ENCODE measurements at places on chromosomes 3 and 15.

DNA sequence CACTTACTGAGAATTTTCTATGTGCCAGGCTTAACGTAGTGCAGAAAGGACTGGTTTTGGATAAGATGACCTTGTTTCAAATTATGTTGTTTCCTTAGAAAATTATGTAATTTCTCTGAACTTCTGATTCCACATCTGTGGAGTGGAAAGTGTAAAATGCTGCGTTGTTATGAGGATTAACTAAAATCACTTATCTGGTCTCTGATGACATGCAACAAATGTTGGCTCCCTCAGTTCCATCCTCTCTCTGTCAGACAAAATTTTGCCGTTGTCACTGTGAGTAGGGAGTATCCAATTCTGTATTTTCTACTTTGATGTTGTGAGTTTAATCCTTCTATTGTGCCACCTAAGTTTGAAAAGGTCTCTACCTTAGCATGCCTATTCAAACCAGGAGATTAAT, 175.5 kb downstream of the KCNMB2 start:
- no peak for DNase-seq

GRCh38 chr3:128011140-128011539, 41.1 kb upstream of the SEC61A1 start:
- DNase-seq = peak; percentile 60

DNA sequence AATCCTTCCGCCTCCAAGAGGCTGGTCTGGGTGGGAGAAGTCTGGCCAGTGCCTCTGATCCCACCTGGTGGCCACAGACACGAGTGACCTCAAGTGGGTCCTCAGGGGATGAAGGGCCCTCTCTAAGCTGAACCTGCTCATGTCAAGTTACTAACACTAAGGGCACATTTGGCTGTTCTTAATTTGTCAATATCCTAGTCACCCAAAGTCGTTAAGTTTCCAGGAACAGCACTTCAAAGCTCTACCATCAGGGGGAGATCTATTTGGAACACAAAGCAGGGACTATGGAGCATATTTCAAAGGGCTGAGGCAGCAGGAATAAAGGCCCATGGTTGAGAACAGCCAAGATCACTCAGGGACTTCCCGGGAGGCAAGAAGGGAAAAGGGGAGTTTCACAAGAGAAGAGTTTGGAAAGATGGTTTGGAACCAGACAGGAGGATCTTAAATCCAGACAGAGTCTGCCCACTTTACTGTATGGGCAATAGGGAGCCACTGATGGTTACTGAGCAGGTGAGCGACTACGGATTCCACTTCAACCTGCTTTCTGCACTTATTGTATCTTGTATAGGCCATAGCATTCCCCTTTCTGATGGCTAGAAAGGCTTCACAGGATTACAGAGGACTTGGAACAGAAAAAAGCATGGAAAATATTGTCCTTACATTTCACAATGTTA, 13.7 kb downstream of the OXTR start:
- no peak for DNase-seq

GRCh38 chr3:53168175-53168923, 7.3 kb downstream of the PRKCD start:
- DNase-seq = peak; percentile 7

DNA sequence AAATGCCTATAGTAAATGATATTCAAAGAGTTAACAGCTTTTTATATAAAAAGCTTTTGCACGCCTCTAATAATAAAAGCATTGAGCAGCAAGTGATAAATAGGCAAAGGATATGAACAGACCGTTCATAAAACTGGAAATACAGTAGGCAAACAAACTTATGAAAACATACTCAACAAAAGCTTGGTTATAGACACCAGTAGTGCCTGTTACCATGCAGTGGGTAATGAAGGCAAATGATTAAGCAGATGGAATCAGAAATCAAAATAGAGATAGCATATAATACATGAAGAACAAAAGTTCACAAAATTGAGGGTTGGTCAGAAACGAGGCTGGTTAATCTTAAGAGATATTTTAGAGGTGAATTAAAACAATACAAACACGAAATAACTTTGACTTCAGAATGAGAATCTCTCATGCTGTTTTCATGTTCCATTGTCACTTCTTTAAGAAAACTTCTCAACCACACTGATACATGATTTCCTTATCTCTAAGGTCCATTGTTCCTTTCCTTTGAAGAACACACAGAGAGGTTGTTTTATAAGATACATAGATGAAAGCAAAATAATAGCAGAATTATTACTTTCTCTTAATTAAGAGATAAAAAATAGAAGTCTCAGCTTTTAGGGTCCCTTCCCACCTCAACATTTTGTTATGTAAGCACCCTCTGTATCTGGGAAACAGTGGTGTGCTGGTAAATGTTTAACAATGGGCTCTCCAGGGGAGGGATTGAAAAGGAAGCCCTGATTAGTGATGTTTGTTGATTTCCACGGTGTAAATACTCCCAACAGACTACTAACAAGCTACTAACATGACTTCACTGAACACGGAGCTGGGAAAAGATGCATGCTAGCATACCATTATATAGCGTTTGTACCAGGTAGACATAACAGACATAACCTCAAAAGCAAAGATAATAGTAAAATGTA, 12.6 kb downstream of the RASGRP1 start:
- no peak for DNase-seq

GRCh38 chr3:128556907-128557306, 63.9 kb upstream of the GATA2 start:
- no peak for DNase-seq

DNA sequence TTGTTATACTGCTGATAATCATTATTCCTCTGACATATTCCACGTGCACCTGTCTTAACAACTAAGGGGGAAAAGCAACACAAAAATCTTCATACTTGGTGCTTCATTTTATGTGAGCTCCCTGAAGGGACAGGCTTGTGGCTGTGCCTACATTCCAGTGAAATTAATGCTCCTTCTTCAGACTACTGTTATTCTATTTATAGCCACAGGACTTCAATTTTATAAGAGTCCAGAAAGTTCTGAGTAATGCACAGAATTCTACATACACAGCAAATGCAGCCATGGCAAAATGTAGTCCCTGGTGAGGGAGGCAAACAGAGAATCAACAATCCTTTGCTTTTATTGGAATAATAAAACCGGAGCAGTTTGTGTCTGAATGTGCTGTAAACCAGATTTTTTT, 417.1 kb downstream of the RBMS3 start:
- no peak for DNase-seq

GRCh38 chr15:63892794-63893441, 59.2 kb upstream of the HERC1 start:
- DNase-seq = no peak

DNA sequence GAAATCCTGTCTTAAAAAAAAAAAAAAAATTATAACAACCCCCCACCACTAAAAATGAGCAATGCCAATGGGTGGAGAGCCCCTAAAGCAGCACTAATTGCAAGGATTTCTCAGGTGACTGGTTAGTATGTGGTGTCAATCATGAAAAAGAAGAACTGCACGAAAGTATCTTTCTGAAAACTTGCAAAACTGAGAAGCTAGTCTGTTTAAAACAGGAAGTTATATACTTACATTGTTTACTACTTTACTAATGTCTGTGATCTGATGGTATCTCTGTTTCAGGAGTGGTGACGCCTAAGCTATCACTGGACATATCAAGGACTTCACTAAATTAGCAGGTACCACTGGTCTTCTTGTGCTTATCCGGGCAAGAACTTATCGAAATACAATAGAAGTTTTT, at the start of gene CCR3:
Gene CCR3, plus strand, starts transcription at position 341 of the 400 bp plus-strand sequence. CDS start 22,699 bp downstream, outside the sequence.
- no peak for DNase-seq

- DNase-seq = no peak
Measured at GRCh38 chr3:41742121-41742520, 219.8 kb downstream of the ULK4 start.

- DNase-seq = no peak
Measured at GRCh38 chr3:149466192-149466591, 8.3 kb upstream of the TM4SF4 start.

- peak; percentile 94 for DNase-seq
Measured at GRCh38 chr3:143237077-143237627, 117.6 kb downstream of the CHST2 start.

GRCh38 chr3:112805126-112805525, 41.5 kb downstream of the CD200R1L start:
- no peak for DNase-seq

DNA sequence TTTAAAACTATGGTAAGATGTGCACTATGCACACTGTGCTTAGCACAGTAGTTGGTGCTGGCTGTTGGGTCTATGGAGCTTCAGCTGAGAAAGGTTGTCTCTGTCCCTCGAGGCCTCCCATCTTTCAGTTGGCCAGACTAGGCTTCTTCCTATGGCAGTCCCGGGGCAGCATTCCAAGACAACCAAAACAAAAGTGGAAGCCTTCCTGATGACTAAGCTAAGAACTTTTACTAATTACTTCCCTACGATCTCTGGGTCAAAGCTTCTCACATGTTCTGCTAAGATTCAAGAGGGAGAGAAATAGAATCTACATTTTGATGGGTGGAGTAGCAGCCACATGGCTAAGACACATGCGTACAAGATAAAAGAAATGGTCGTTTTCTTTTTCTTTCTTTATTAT, 342.8 kb downstream of the TUSC7 start:
- no peak for DNase-seq

DNA sequence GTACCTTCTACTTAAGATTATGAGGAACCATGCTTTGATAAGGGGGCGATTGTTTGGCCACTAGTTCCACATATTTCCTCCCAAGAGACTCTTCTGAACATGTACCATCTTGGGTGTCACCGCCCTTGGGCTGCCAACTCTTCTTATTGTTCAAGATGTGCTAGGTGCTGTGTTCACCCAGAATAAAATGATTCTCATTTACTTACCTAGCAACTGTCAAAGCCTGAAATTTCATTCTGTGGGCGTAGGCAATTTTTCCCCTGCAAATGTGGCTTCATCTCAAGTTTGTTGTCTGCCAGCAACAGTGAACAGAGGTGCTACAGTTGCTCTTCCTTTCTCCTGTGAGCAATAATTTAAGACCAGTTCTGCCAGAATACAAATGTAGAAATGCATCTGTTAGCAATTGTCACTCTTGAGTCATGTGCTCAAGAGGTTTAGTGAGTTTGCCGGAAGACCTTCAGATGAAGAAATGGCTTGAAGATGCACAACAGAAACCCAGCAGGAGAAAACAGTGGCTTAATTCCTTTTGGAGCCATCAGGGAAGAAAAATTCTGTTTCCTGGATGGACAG, 41.3 kb upstream of the RARB start:
- no peak for DNase-seq

GRCh38 chr3:120602682-120603081, 6.5 kb downstream of the NDUFB4 start:
- DNase-seq = no peak

DNA sequence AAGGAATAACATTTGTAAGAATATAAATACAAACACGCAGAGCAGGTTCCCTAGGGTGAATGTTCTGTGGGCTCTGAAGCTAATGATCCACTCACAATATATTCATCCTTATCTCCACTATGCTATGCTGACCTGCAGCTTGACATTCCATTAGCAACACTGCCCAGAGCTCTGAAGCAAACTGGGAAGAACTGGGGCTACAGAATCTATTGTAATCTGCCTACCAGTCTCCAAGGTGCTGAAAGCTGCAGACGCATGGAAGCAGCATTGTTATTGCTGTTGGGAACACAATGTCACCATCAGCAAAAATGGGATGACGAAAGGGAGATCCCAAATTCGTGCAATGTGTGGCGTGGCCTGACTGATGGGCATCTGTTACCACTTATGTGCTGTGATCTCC, 316.7 kb upstream of the RORA start:
- DNase-seq = no peak

- peak; percentile 21 for DNase-seq
Measured at GRCh38 chr3:116139641-116140040, 305.6 kb downstream of the LSAMP start.

DNA sequence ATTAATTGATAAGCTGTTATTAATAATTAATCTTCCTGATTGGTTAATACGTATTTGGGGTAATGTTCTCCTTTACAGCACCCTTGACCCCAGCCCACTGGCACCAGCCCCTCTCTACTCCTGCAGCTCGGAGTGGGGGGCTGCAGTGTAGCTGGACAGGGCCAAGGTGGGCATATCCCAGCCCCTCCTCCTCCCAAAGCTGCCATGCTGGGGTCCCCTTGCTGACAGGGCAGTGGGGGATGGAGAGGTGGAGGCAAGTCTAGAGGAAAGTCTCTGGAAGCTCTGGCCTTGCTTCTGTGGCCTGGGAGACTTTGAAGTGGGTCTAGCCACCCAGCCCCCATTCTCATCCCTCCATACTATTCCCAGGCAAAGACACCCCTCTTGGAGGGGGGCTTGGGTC, 35.8 kb downstream of the HCN4 start:
- DNase-seq = no peak

DNA sequence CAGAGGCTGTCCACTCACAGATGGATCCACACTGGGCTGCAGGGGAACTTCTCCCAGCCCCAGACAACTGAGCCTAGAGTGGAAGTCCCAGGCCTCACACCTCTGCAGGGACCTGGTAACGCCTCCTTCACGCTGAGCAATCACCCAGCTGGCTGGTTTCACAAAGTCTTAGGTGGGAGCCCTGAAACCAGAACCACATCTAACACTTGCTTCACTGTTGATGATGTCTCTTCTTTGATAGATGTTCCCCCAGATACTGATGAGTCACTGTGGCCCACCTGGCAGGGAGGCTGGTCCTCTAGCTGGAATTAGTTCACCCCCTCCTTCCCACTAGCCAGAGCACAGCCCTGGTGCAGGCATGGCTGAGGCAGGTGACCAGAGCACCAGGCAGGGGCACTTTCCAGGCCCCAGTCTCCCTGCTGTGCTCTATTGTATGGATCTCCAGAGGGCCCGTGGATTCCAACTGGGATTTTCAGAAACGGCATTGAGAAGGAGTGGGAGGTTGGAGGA, 33.5 kb downstream of the MYL3 start:
- DNase-seq = no peak

GRCh38 chr15:63056829-63057228, 14.3 kb downstream of the TPM1 start:
- no peak for DNase-seq

DNA sequence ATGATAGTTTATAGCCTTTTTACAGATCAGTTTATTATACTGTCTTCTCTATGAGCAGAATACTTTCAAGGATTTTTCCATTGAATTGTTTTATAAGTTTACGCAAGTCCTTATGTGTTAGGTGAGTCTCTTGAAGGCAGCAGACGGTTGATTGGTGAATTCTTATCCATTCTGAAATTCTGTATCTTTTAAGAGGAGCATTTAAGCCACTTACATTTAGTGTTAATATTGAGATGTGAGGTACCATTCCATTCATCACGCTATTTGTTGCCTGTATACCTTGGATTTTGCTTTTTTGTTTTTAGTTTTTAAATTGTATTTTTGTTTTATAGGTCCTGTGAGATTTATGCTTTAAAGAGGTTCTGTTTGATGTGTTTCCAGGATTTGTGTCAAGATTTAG, 32.5 kb upstream of the VEPH1 start:
- no peak for DNase-seq

- DNase-seq = no peak
Measured at GRCh38 chr3:82088749-82089148, 327.3 kb upstream of the GBE1 start.

Measured in eye (tissue), 1 donor.